ENCODE measurements at places on chromosomes 1 and 21.

DNA sequence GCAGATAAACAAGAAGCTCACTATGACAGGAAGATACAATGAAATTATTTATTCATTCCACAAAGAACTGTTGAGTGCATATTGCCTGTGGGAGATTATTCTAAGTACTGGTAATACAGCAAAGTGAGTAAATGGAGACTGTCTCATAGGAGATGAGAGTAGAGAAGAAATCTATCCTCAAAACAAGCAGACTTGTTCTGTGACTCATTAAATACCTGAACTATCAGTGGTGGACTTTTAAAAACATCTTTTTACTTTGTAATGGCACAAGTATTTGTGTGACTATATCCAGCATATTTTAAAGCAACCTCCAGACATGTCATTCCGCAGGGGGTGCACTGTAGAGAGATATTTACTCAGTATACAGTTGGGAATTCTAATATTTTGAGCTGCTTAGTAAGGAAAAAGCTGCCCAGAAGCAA lies 259.2 kb downstream of the FMN2 start:
- no peak for DNase-seq

- no peak for DNase-seq
These were observed 81.2 kb upstream of the BARHL2 start for GRCh38 chr1:90798344-90798743.

- DNase-seq = no peak
These were observed 165.4 kb upstream of the KCNK2 start for GRCh38 chr1:214917081-214917635.

DNA sequence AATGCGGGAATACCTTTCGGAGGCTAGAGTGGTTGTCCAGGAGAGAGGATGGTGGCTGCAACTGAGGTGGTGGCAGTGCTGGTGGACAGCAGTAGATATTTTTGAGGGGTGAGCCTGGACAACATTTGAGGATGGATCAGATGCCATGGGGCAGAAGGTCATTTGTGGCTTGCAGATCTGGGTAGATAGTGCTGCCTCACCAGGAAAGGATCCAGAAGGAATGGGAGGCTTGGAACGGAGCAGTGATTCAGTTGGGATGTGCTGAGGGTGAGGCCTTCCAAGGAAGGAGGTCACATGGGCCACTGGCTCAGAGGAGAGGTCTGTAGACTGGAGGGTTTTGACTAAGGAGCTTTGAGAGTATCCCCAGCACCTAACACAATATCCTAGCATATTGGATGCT lies 110.8 kb upstream of the KAZN start:
- DNase-seq = no peak

DNA sequence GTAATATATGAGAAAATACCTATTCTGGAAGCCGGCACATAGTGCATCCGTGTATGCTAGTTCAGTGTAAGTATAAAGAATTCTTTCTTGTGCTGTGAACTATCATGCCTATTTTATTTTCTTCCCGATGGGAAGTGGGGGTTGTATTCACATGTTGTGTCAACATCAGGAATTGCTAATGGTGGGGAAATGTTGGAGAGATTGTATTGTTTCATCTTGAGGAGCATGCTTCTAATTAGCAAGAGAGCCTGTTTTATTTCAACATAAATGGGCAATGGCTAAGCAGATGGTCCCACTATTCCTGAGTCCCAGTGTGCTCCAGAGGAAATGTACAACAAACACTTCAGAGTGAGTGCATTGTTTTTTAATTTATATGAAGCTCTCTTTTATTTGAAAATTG lies 485.2 kb downstream of the PLPP3 start:
- DNase-seq = no peak

DNA sequence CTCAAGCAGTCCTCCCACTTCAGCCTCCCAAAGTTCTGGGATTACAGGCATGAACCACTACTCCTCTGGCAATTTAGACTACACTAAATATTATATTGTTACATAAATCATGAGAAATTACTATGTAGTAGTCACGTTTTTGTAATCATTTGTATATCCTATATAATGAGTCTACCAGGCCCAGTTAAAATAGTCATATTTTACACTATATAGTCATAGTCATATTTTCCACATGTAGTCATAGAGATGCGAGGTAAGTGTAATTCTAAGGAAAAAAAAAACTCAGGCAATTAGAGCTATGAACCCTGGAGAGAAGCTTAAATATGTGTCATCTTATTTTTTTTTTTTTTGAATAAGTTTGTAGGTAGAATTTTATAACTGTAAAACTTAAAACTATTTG lies 90.0 kb downstream of the FNBP1L start:
- no peak for DNase-seq

DNA sequence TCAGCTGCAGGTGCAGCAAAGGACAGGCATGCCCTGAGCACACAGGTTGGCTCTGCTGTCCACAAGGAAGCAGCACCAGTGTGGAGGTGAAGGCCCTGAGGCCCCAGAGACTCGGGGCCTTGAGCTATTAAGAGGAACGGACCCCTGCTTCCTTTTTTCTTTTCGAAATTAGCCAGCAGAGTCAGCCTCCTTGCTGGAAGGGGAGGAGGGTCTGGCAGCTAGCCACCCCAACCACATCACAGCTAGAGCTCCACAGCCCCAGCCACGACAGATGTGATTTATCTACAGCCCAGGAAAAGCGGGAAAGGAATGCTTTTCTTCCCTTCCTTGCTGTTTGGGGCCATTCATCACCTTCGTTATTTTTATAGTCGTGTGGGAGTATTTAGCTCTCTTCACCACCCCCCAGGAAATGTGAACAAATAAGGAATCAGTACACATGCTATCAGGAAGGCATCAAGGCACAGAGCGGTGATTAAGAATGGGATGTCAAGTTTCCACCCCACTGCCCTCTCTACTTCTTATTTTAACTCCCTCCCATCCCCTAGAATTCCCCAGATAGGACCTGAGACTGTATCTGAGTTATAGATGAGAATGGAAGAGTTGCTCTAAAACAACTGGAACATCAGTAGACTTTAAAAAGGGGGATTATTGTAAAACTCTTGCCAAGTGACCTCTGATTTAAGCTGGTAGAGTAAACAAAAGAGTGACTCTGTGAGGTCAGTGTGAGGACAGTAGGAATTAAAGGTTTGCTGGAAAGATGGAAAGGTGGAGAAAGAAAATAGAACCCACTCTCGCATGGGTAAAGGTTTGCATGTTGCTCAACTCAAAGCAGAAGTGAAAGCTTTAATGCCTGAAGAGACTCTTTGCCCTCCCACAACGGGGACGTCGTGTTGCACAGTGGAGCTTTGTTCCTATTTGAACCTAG lies 224.7 kb upstream of the GJB5 start:
- no peak for DNase-seq

GRCh38 chr21:31132574-31133242 lies 94.4 kb upstream of the KRTAP19-8 start:
- peak; percentile 41 for DNase-seq

DNA sequence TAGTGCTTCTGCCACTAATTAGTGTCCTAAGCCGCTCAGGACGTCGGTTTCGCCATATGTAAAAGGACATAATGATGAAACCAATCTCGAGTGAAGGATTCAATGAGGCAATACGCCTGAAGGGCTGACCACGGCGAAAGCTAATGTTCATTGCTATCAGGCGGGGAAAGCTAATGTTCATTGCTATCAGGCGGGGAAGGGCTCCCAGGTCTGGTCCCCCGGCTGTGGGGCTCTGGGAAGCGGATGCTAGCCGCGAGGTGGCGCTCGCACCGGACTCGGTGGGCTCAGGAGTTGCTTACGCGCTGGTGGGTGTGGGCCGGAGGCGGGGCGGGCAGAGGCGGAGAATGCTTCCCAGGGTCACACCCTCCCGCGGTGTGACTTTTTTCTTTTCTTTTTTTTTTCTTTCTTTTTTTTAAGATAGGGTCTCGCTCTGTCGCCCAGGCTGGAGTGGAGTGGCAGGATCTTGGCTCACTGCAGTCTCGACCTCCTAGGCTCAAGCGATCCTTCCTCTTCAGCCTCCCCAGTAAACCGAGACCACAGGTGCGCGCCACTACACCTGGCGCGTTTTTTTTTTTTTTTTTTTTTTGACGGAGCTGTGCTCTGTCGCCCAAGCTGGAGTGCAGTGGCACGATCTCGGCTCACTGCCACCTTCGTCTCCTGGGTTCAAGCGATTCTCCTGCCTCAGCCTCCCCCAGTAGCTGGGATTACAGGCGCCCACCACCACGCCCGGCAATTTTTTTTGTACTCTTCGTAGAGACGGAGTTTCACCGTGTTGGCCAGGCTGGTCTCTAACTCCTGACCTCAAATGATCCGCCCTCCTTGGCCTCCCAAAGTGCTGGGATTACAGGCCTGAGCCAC lies 1.1 kb upstream of the PEAR1 start:
- DNase-seq = peak; percentile 80

DNA sequence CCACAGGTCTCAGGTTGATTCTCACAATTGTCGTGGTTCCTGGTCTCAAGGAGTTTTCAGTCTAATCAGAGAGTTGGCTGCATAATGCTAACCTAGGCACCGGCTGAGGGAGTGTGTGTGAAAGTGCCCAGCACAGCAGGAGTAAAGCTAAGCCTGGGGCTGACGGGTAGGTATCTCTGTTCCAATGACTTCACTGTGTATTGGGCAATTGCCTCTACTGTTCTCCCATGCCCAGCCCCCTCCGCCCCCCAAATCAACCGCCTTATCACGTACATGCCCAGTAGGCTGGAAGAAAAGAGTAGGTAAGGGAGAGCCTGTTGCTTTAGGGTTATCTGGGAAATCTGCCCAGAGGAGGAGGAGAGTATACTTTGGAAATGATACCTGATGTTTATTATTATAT lies 54.7 kb downstream of the MRPS6 start:
- no peak for DNase-seq
